T-cell (primary cell): ENCODE measurements at places on chromosomes 5 and 9.

DNA sequence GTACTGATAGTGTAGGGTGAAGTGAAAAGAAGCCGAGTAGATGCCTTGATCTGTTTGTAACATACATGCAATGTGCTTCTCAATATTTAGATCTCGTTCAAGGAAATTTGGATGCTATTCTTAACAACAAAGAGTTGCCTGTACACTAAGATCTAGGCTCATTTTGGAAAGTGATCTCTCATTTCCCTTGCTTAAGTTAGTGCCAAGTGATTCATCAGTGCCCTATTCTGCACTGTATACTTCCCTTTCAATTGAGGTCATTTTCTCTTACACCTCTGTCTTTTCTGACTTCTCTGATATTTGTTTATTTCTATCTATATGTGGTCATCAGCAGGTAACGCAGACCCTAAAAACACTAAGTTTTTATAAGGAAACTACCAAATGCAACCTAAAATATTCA lies 528.6 kb upstream of the PTPRD start:
- no peak for DNase-seq

DNA sequence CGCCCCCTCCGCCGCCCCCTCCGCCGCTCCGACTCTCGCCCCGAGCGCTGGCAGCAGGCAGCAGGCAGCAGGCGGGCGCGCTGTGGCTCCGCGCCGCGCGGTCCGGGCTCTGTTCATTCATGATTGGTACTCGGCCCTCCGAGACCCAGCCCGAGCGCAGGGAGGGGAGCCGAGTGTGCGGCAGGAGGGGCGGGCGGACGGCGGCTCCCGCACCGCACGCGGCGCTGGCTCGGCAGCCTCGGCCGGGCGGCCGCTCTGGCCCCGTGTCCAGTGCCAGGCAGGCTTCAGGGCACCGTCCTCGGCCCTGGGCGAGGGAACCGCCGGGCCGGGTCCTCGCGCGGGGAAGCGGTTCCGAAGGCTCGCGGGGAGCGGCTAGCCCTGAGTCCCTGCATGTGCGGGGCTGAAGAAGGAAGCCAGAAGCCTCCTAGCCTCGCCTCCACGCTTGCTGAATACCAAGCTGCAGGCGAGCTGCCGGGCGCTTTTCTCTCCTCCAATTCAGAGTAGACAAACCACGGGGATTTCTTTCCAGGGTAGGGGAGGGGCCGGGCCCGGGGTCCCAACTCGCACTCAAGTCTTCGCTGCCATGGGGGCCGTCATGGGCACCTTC lies at the start of gene KCNIP1:
Gene KCNIP1, plus strand, starts transcription at position 31 of the 607 bp plus-strand sequence.
- no peak for DNase-seq

DNA sequence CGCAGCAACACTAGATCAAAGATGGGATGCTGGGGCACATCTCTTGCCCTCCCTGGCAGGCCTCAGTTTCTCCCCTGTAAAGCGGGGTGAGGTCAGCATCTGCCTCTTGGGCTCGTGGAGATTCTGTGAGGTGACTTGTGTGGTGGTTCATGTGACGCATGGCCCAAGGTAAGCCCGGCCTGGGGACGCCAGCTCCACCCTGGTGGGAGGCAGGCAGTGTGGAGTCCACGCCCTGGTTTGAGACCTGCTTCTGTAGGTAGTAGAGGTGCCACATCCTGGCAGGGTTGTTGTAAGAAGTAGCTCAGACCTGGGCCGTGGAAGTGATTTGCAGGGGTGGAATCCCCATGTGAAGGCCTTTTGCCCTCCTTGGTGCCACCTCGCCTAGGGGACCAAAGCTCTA lies 101.5 kb downstream of the DAB2IP start:
- DNase-seq, result no peak

GRCh38 chr9:121365564-121365963 lies 4.5 kb downstream of the STOM start:
- no peak for DNase-seq

DNA sequence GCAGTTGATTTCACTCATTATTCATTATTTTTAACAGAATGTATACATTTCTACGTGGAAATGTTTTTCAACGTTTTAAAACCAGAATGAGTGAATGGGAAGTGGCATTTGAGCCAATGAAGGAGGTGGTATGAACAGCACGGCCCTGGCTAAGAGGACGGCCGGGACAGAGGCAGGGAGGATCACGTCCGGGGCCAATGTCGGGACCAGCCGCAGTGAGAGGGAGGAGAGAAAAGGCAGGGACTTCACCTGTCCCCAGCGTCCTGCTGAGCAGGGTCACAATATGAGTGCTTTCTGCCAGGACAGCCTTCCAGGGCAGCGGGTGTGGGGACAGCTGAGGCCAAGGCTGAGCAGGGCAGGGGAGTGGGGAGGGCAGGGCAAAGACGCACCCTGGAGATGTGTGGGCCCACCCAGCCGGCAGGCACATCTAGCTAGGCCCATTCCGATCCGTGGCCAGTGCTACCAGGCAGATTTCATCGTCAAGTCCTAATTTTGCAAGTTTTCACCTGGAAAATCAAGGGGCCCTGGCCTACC lies 148.0 kb upstream of the PHYKPL start:
- DNase-seq, result no peak

GRCh38 chr9:78692871-78693270 lies 395.9 kb downstream of the PSAT1 start:
- DNase-seq, result no peak

DNA sequence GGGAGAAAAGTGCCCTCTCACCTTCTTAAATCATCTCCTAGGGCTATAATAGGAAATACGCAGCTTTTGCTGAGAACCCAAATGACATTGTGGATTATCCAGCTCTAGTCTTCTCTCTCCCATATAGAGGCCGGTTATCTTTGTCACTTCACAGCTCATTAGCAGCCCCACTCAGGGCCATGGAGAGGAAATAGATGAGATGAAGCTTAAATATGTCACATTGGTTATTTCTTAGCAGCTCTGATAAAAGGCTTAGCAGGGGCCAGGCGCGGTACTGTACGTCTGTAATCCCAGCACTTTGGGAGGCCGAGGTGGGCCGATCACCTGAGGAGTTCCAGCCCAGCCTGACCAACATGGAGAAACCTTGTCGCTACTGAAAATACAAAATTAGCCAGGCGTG lies 90.0 kb downstream of the GHR start:
- DNase-seq, result no peak

DNA sequence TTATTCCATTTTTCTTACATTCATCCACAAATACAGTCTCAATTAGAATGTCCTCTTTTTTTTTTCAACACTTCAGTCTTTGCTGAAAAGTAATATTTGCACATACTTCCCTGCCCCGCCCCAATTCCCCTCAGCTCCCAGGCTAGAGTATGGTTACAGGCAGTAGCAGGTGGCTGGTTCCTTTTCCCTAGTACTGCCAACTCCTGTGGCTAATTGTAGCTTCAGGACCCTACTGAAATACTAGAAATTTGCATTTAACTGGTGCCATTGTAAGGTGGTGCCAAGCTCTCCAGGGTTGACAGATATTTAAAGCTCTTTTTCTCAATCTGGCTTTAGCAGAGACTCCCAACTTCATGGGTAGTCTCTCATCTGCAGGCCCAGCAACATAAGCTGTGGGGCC lies 80.3 kb downstream of the FAM81B start:
- DNase-seq, result no peak

- no peak for DNase-seq
Measured at GRCh38 chr5:16539169-16539666, 73.6 kb upstream of the ZNF622 start.

- peak; percentile 45 for DNase-seq
Measured at GRCh38 chr9:125829743-125830142, 82.6 kb downstream of the PBX3 start.

GRCh38 chr5:117551236-117551635 lies 976.6 kb upstream of the SEMA6A start:
- no peak for DNase-seq

DNA sequence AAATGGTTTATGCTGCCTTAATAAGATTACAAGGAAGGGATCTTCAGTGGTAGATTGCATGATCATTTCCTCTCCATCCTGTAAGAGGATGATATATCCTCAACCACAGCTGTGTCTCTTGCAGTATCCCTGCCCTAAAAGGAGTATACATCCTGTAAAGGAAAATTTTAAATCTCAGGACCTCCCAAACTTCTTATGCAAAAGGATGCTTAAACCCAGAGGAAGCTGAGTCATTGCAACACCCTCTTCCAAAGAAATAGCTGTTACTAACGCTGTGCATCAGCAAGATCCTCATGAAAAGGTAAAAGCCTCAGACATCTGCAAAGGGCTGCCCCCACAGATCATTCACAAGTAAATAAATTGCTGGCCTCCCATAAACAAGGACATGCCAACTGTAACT lies 599.0 kb downstream of the PRELID2 start:
- no peak for DNase-seq

DNA sequence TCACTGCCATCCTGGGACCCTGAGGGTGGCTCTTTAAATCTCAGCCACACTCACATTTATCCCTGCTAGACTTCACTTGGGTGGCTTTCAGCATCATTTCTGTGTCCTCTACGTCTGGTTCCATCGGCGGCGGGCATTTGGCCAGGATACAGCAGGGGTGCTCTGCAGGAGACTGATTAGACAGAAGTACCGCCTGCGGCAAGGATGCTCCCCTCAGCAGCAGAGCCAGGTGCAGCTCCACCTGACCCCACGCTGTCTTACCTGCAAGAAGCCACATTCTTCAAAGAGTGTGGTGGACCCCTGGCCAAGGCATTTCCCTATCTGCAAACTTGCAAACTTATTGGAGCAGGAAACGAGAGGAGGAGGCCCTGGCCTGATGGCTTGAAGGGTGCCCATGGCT lies 309.8 kb upstream of the IRX4 start:
- DNase-seq, result no peak

DNA sequence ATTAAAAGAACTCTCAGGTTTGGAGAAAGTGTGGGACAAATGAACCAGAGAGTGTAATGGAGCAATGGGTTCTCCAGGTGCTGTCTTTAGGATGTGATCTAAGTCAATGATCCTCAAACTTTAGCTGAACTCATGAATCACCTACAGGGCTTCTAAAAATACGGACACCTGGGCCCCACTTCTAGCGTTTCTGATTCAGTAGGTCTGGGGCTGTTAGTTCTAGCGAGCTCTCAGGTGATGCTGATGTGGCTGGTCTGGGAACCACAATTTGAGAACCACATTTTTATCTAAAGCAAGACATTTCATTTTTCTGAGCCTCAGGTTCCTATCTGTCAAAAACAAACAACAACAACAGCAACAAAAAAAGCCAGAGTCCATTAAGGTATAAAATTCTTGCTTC lies 35.1 kb upstream of the PCA3 start:
- DNase-seq, result no peak

GRCh38 chr5:158634714-158635113 lies 465.0 kb downstream of the EBF1 start:
- DNase-seq, result no peak

- DNase-seq, result no peak
Measured at GRCh38 chr5:171840066-171840465, 54.4 kb downstream of the SMIM23 start.

- DNase-seq, result no peak
Measured at GRCh38 chr5:127667926-127668325, 19.0 kb downstream of the CTXN3 start.

- no peak for DNase-seq
Measured at GRCh38 chr5:160181965-160182622, 47.2 kb upstream of the FABP6 start.

- no peak for DNase-seq
Measured at GRCh38 chr9:17881371-17881770, 302.5 kb downstream of the SH3GL2 start.

- peak; percentile 59 for DNase-seq
Measured at GRCh38 chr9:128420651-128421481, at the start of gene CERCAM. TSS of gene CERCAM (plus strand) at chr9:128420857. CDS start at chr9:128420878, 21 bp downstream.

GRCh38 chr5:95872346-95873268 lies 50.1 kb upstream of the GLRX start:
- DNase-seq, result no peak

DNA sequence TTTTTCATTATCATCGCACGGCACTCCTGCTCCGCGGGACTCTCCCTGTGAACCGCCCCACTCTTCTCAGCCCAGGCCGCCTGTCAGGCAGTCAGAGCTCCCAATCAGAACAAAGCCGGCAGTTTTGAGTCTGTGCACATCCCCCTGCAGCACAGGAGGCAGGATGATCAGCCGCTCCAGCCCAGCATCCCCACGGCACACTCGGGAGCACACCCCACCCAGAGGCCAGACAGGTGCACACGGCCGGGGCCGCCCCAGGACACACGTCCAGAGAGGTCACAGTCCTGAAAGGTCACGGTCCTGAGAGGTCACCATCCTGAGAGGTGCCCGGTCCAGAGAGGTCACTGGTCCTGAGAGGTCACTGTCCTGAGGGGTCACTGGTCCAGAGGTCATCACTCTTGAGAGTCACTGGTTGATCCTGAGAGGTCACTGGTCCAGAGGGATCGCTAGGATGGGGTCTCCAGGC lies 8.4 kb downstream of the TPPP start:
- no peak for DNase-seq

- DNase-seq, result no peak
Measured at GRCh38 chr9:14768405-14769229, 46.1 kb upstream of the CER1 start.

DNA sequence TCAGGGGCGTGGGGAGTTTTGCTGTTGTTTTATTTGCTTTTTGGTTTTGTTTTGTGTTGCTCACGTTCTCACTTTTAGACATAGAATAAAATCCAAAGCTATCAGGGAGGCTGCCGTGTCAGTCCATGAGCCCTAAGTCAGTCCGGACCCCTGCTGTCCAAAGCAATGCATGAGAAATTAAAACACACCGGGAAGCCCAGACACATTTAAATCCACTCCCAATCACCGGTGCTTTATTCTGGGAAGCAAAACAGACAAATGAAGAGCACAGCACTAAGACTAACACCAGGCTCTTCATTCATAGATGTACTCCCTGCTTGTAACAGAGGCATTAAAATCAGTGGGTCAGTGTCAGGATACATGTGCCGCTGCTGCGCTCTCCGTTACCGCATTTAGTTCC lies 180.9 kb downstream of the IRX2 start:
- DNase-seq, result no peak
